ENCODE measurements at places on chromosomes 13 and 19.

GRCh38 chr19:12494260-12494860 is 9.7 kb upstream of the ZNF709 start:
- no peak for DNase-seq

DNA sequence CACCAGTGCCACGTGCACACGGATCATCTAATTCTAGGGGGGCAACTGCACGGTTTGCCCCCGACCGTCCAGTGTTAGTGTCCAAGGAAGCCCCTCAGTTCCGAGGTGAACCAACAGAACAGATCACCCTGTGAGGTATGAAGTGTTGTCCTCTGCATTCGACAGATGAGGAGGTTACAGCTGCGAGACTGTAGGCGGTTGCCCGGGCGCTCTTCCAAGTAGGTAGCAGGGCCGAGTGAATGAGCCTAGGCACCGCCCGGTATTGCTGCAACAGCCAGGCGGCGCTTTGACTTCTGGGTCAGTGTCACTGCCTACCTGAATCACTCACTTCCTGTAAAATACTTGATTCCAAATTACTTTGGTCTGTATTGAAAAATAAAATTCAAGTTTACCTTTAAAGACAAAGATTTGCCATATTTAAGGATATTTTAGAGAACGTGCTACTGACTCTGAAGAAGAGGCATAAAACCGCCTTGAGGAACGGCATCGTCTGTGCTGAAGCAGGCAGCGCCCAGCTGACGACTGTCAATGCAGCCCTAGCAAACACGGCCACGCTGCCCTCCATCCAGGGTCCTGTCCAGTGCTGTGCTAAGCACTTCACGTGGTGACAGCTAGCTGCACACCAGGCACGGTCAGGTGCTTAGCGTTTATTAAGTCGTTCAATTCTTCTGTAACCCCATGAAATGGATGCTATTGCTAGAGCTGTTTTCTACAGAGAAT is 19.3 kb upstream of the RASA3 start:
- no peak for DNase-seq

- DNase-seq = no peak
Measured at GRCh38 chr19:18762125-18763023, 28.7 kb downstream of the COMP start.

- DNase-seq = no peak
Measured at GRCh38 chr13:104074326-104074725, 1008.1 kb upstream of the SLC10A2 start.

DNA sequence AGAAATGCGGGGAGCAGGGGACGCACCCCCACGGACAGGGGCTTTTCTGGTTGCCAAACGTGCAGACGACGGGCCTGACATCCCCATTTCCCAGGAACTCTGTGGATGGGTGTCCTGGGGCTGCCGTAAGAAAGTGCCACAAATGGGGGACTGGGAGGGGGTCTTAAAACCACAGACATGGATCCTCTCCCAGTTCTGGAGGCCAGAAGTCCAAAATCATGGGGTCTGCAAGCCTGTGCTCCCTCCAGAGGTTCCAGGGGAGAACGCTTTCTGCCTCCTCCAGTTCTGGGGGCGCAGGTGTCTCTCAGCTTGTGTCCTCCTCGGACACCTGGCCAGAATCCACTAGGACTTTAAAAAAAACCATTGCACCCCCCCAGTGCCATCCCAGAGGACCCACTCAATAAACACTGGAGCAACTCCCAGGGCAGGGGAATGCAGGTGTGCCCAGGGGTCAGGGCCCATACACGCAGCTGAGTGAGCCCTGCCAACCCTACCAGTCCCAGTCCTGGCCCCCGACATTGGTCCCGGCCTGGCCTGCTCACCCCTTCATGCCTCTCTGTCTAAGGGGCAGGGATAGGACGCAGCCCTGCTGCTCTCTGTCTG is 103.9 kb downstream of the GADD45B start:
- DNase-seq = no peak

DNA sequence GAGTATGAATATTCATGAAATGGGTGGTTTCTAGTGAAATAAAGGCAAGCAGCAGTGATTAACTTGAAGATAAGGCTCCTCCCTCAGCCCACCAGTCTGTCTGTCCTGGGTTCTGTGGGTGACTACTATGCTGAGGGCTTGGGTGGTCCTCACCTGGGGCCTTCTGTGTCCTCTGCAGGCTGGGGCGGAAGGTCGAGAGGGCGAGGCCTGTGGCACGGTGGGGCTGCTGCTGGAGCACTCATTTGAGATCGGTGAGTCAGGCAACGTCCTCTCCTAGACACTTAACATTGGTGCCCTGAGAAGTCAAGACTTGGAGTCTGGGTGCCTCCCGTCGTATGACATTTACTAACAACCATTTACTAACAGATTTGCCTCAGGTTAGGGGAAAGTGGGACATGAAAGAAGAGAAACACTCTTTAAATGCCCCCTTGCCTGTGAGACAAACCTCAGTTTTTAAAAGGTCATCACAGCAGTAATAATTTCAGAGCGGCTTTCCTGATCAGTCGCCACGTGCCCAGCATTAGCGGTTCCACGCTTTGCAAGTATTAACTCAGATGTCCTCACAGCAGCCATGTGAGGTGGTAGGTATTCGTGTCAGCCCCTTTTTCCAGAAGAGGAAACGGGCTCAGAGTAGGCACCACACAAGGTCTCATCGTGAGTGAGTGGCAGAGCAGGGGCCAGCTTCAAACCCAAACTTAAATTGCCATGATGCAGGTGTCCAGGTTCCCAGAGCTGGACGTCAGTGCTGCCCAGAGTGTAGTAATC is 1.3 kb upstream of the GARIN5A start:
- no peak for DNase-seq

- DNase-seq = no peak
Measured at GRCh38 chr13:38381890-38382289, 32.2 kb downstream of the UFM1 start.
